Posterior vena cava (tissue), 2 donors: ENCODE measurements at places on chromosomes 4 and X. TPM values are rescaled to one million over a fixed set of nuclear protein-coding genes. Genes with fewer than 3 reads are reported as not detected.

- no peak for DNase-seq
Measured at GRCh38 chrX:110182362-110182761, 135.5 kb downstream of the AMMECR1 start.

The RBM46 gene
- total RNA-seq = not detected

GRCh38 chrX:110432091-110432905 lies 73.7 kb downstream of the RTL9 start:
- DNase-seq = no peak

The REELD1 gene
- not detected for total RNA-seq
